ENCODE measurements at places on chromosomes 13 and 19. TPM values are rescaled to one million over a fixed set of nuclear protein-coding genes. Genes with fewer than 3 reads are reported as not detected.

DNA sequence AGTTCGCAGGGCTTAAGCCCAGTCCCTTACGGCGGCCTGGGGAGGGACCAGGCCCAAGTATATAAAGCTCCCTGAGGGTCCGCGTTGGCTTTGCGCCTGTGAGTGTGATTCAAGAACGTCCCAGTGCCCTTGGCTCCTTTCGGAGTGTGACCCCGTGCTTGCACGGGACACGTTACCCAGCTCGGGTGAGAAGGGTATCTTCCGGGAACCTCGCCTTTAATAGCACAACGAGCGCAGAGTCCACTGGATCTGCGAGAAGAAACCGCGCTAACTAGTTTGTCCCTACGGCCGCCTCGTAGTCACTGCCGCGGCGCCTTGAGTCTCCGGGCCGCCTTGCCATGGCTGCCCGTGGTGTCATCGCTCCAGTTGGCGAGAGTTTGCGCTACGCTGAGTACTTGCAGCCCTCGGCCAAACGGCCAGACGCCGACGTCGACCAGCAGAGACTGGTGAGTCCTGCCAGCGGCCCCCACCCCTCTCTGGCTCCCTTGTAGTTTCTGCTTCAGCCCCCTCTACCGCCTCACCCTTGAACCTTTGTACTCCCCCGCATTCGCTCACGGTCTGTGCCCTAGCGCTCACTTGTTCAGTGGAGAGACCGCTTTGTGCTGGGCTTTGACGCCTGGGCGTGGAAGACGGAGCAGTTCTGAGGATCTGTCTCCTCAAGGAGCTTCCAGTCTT, at the start of gene DNAJC15:
TSS of gene DNAJC15 (plus strand) at position 298 of the 675 bp plus-strand sequence. CDS start at position 339, 41 bp downstream.
- H3K27me3 ChIP-seq, result no peaks in the 10 kb centered on the region
- H3K27ac ChIP-seq, result peak within 1 kb of the TSS; percentile 84
- H3K4me1 ChIP-seq, result peaks cover 42% of the 10 kb centered on the region
- DNase-seq, result peak; percentile 94
- no peaks in the 10 kb centered on the region for H3K36me3 ChIP-seq

- H3K4me1 ChIP-seq, result no peaks in the 10 kb centered on the region
- H3K36me3 ChIP-seq, result no peaks in the 10 kb centered on the region
- no peak overlapping the region for H3K27ac ChIP-seq
- no peak overlapping the region for H3K4me3 ChIP-seq
- no peak for DNase-seq
Observed at GRCh38 chr13:104701591-104701990, 1635.4 kb upstream of the SLC10A2 start.

- DNase-seq, result no peak
- no peaks in the 10 kb centered on the region for H3K27me3 ChIP-seq
- no peak overlapping the region for H3K4me3 ChIP-seq
- peaks cover 6% of the 10 kb centered on the region for H3K4me1 ChIP-seq
- H3K27ac ChIP-seq, result no peak overlapping the region
Observed at GRCh38 chr13:97540696-97541095, 106.7 kb downstream of the RAP2A start.

- no peaks in the 10 kb centered on the region for H3K27me3 ChIP-seq
- peaks cover 19% of the 10 kb centered on the region for H3K36me3 ChIP-seq
- no peak overlapping the region for H3K27ac ChIP-seq
Observed at GRCh38 chr19:35168196-35168595, 13.7 kb downstream of the FXYD5 start.

DNA sequence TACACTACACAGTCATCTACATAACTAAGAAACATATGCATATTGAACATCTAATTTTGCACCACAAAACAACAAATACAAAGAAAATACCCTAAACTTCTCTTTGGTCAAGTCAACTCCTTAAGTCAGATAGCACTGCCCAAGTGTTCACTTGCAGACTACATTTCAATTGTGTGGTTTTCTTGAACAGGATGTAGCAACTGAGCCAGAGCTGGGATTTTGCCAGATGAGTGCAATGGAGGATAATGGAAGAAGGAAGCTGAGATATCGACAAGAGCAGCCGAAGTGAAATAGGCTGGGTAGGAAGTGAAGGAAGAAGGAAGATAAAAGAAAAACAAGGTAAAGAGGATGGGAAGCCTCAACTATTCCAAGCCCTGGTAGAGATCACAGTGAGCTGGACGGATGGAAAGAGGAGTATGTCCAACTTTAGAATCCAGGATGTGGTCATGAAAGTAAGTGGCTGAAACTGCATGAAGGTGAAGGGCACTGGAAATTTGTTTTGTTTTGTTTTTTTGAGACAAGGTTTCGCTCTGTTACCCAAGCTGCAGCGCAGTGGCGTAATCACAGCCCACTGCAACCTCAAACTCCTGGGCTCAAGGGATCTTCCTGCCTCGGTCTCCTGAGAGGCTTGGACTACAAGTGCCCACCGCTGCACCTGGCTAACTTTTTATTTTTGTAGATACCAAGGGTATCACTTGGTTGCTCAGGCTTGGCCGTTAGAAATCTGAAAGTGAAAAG, 15.0 kb downstream of the NUFIP1 start:
- peaks cover 6% of the 10 kb centered on the region for H3K36me3 ChIP-seq
- no peak for DNase-seq
- H3K27me3 ChIP-seq, result no peaks in the 10 kb centered on the region
- H3K4me1 ChIP-seq, result peaks cover 10% of the 10 kb centered on the region
- no peak overlapping the region for H3K27ac ChIP-seq
- H3K4me3 ChIP-seq, result no peak overlapping the region

GRCh38 chr13:28497143-28497876, 2.4 kb upstream of the FLT1 start:
- no peak overlapping the region for H3K4me3 ChIP-seq
- no peaks in the 10 kb centered on the region for H3K36me3 ChIP-seq
- peaks cover 12% of the 10 kb centered on the region for H3K4me1 ChIP-seq
- DNase-seq, result no peak
- H3K27ac ChIP-seq, result no peak overlapping the region
- peaks cover 25% of the 10 kb centered on the region for H3K27me3 ChIP-seq

- no peak overlapping the region for H3K27ac ChIP-seq
- H3K36me3 ChIP-seq, result no peaks in the 10 kb centered on the region
- peaks cover 28% of the 10 kb centered on the region for H3K27me3 ChIP-seq
- DNase-seq, result no peak
- no peak overlapping the region for H3K4me3 ChIP-seq
Observed at GRCh38 chr19:45162608-45163143, 1.9 kb upstream of the NKPD1 start.

GRCh38 chr13:77176350-77176749, 149.4 kb upstream of the FBXL3 start:
- no peak overlapping the region for H3K4me3 ChIP-seq
- H3K27ac ChIP-seq, result no peak overlapping the region
- H3K4me1 ChIP-seq, result no peaks in the 10 kb centered on the region
- H3K36me3 ChIP-seq, result peaks cover 94% of the 10 kb centered on the region
- no peak for DNase-seq

DNA sequence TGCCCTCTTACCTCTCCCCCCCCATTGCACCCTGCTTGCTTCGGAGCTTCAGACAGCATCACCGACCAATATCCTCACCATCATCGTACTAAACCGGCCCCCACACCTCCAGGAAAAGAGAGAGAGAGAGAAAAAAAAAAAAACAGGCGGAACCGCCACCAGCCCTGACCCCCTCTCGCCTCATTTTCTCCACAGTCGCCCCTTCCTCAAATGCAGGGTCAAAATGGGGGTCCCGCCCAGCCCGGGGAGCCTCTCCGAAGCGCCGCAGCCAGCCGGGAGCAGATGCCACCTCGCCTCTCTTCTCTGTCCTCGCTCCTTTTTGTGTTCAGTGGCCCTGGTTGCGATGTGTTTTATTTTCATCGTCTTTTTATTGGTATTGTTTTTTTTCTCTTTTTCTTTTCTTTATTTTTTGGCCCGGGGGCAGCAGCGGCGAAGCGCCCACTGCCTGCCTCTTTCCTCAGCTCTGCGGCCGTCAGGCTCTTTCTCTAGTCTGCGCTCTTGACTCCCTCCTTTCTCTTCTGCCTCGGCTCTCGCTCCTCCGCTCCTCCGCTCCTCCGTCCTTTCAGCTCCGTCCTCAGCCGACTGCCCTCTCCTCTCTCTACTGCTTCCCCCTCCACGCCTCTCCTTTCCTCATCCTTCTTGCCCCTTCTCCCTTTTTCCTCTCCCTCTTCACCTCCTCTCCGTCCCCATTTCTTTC, 41.4 kb downstream of the DEDD2 start:
- H3K4me3 ChIP-seq, result peak overlapping the region; percentile 51
- peaks cover 22% of the 10 kb centered on the region for H3K4me1 ChIP-seq
- peaks cover 84% of the 10 kb centered on the region for H3K27me3 ChIP-seq
- peak overlapping the region; percentile 59 for H3K27ac ChIP-seq
- H3K36me3 ChIP-seq, result no peaks in the 10 kb centered on the region

GRCh38 chr13:51455532-51455931, 2.7 kb upstream of the INTS6 start:
- no peak overlapping the region for H3K4me3 ChIP-seq
- DNase-seq, result no peak
- H3K4me1 ChIP-seq, result peaks cover 14% of the 10 kb centered on the region

DNA sequence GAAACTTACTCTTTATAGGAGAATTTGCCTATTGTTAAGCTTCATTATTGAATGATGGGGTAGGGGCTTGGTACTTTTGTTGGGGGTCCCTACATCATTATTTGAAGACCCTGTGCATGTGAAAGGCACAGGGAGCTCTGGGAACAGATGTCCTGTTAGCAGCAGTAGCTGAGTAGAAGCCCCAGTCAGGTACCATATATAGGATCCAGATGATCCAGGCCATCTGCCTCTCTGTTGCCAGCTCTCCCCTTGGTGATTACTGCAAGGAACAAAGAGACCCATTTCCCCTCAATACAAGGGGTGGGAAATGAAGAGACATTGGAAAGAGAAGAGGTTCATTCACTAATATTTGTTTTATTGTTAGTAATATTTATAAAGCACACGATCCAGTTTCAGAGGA, 4.4 kb upstream of the MTMR6 start:
- no peaks in the 10 kb centered on the region for H3K4me1 ChIP-seq
- no peaks in the 10 kb centered on the region for H3K27me3 ChIP-seq
- DNase-seq, result no peak

DNA sequence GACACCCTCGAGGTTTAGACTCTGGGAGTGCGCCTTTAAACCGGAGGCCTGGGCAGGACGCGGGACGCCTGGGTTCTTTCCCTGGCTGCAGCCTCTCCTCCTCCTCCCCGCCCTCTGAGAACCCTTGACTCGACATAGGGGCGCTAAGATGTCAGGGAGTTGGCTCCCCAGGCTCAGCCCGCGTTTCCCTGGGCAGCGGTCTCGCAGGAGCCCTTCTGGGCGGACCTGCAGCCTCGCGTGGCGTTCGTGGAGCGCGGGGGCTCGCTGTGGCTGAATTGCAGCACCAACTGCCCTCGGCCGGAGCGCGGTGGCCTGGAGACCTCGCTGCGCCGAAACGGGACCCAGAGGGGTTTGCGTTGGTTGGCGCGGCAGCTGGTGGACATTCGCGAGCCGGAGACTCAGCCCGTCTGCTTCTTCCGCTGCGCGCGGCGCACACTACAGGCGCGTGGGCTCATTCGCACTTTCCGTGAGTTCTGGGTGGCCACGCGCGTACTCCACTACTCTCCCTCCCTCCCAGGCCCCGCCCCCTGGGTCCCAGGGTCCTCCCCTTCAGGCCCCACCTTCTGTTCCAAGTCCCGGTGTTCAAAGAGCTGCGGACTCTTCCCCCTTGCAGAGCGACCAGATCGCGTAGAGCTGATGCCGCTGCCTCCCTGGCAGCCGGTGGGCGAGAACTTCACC, 1.3 kb downstream of the ICAM5 start:
- H3K4me1 ChIP-seq, result peaks cover 70% of the 10 kb centered on the region
- no peak for DNase-seq
- H3K27ac ChIP-seq, result no peak overlapping the region
- no peaks in the 10 kb centered on the region for H3K36me3 ChIP-seq
- peaks cover 91% of the 10 kb centered on the region for H3K27me3 ChIP-seq

DNA sequence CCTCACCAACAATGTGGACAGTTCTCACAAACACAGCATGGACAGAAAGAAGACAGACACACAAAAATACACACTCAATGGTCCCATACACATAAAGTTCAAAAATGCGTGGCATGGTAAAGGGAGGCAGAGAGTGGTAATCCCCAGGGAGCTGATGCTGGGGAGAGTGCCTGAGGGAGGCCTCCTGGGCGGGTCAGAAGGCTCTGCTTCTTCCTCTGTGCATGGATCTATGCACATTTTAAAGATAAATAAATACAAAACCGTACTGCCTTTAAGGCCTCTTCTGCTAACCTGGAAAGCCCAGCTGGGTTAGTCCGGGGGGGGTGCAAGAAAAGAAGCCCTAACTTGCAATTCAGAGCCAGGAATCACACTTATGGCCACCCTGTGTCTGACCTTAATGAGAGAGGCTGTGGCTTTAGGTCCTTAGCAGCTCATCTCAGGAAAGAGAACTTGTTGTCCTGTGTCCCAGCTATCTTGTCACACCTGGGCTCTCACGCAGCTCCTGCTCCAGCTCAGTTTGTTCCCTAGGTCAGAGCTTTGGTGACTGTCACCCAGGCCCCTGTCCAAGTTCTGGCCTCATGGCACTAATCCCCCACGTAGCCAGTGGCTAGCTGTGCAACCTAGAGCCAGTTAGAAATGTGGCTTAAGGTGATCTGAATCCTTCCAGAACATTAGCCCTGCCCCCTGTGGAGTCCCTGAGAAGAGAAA, 28.5 kb downstream of the POP4 start:
- H3K4me1 ChIP-seq, result no peaks in the 10 kb centered on the region
- H3K27ac ChIP-seq, result no peak overlapping the region
- H3K4me3 ChIP-seq, result no peak overlapping the region
- no peaks in the 10 kb centered on the region for H3K36me3 ChIP-seq
- no peaks in the 10 kb centered on the region for H3K27me3 ChIP-seq
- DNase-seq, result no peak

DNA sequence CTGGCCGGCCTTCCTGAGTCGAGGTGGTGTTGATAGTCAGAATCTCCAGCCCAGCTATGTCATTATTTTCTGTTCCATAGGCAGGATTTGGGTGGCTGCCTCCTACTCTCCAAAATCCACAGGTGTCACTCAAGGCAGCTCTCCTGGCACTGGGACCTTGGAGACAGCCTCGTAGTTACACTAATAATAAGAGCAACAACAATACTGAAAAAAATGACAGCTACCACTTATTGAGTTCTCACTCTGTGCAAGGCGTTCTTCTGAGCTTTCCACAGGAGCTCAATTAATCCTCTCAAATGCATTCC, 12.2 kb upstream of the KLK12 start:
- H3K4me3 ChIP-seq, result no peak overlapping the region
- DNase-seq, result no peak
- H3K27ac ChIP-seq, result no peak overlapping the region
- H3K4me1 ChIP-seq, result no peaks in the 10 kb centered on the region
- no peaks in the 10 kb centered on the region for H3K27me3 ChIP-seq

GRCh38 chr19:16293118-16294091, 31.2 kb upstream of the KLF2 start:
- DNase-seq, result peak; percentile 96
- no peaks in the 10 kb centered on the region for H3K36me3 ChIP-seq
- H3K27ac ChIP-seq, result peak overlapping the region; percentile 93
- H3K4me1 ChIP-seq, result peaks cover 27% of the 10 kb centered on the region

- no peaks in the 10 kb centered on the region for H3K27me3 ChIP-seq
- no peak overlapping the region for H3K27ac ChIP-seq
- peaks cover 3% of the 10 kb centered on the region for H3K4me1 ChIP-seq
- DNase-seq, result peak; percentile 75
Observed at GRCh38 chr13:29362849-29363604, 232.5 kb downstream of the SLC7A1 start.

- H3K27me3 ChIP-seq, result no peaks in the 10 kb centered on the region
- H3K36me3 ChIP-seq, result no peaks in the 10 kb centered on the region
- no peak overlapping the region for H3K4me3 ChIP-seq
- DNase-seq, result no peak
Observed at GRCh38 chr13:39232999-39233398, 194.7 kb downstream of the NHLRC3 start.

The ZNF793 gene
- 5.8 TPM for total RNA-seq

The ZNF524 gene
- 20.5 TPM for total RNA-seq

The CFD gene
- total RNA-seq, result 616 TPM

The PLA2G4C gene
- total RNA-seq, result 5.3 TPM

The TNFRSF19 gene
- 3.2 TPM for total RNA-seq

The MISP gene
- total RNA-seq, result not detected

All from esophagus muscularis mucosa (tissue), 4 donors.